Vagina (tissue), 2 donors: ENCODE measurements at places on chromosomes 13 and 19.

- no peak for DNase-seq
Measured at GRCh38 chr13:91357613-91358386, 10.3 kb downstream of the MIR17HG start.

GRCh38 chr13:35283856-35284255, 192.6 kb downstream of the MAB21L1 start:
- DNase-seq: no peak

- no peak for DNase-seq
Measured at GRCh38 chr13:19597523-19597922, 35.9 kb upstream of the MPHOSPH8 start.

DNA sequence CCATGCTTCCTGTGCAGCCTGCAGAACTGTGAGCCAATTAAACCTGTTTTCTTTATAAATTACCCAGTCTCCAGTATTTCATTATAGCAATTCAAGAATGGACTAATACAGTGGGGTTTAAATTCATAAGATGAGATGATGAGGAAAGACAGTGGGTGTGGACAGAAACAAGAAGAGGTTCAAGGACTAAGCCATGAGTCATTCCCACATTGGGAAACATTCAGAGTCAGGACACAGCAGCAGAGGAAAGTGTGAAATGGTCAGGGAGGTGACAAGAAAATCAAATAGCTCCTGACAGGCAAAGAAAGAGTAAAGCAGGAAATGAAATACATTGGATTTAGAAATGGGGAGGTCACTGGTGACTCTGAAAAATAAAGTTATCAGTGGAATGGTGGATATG, 9.1 kb downstream of the ZNF841 start:
- no peak for DNase-seq
